ENCODE measurements at places on chromosomes 13 and 19.

DNA sequence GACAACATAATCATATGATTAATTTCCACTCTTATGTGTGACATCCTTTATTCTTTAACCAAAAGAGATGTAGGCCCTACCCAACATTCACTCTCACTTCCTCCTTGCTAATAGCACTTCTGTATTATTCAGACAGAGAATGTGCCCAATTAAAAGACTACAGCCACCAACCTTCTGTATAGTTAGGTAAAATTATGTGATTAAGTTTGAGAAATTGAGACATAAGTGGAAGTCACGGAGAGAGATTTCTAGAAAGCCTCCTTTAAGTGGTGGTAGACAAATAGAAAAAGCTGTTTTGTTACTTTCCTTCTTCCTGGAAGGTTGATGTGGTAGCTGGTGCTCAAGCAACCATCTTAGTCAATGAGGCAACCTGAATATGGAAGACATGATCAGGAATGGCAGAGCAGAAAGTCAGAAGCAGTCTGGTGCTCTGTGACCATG, 14.8 kb downstream of the EPSTI1 start:
- DNase-seq, result no peak

DNA sequence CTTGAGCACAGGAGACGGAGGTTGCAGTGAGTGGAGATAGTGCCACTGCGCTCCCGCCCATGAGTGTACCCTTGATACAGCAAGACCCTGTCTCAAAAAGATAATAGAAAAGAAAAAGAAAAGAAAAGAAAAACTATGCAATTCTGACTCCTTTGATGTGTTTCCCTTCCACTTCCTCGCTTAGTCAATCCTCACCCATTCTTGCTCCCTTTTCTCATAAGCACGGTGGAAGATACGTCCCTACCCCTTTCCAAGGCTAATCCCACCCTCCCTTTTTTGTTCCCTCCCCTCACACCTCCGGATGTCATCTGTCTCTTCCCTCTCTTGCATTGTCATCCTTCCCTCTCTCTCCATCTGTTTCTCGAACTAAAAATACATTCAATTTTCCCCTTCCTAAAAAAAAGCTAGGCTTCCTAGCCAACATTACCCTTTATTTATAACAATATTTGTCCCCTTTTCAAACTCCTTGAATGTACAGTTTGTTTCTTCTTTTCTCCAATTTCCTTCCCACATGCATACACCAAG, 40.5 kb upstream of the ITM2B start:
- no peak for DNase-seq

DNA sequence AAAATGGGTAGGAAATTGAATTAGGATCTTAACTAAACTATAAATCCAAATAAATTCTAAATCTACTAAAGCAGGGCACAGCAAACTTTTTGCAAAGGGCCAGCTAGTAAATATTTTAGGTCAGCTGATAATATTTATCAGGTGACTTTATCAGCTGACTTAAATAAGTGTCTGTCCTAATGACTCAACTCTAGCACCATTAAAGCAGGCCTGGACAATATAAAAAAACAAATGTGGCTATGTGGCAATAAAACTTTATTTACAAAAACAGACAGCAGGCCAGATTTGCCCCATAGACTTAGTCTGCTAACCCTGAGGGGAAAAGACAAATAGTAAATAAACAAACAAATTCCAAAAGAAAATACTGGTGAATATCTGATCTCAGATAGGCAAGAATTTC, 27.7 kb upstream of the DOCK9 start:
- DNase-seq, result no peak

GRCh38 chr19:12991296-12991695, 4.0 kb upstream of the NFIX start:
- no peak for DNase-seq

DNA sequence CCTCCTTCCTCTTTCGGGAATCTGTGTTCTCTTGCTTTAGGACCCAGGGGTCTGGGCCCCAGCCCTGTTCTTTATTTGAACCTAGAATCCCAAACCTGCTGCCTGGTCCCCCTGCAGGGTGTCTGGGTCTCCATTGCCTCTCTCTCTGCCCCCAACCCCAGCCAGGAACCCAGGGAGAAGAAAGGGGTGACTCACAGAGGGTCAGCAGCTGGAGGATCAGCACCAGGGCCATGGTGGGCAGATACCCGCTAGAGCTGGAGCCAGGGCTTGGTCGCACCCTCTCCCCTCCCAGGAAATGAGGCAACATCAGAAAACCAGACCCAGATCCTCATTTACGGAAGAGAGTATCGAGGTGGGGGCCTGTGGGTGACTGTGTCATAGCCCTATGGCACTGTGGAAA, at the start of gene OSCAR:
Gene OSCAR, minus strand, starts transcription at position 243 of the 400 bp plus-strand sequence. Its CDS starts 11 bp downstream, at position 232.
- DNase-seq, result no peak

DNA sequence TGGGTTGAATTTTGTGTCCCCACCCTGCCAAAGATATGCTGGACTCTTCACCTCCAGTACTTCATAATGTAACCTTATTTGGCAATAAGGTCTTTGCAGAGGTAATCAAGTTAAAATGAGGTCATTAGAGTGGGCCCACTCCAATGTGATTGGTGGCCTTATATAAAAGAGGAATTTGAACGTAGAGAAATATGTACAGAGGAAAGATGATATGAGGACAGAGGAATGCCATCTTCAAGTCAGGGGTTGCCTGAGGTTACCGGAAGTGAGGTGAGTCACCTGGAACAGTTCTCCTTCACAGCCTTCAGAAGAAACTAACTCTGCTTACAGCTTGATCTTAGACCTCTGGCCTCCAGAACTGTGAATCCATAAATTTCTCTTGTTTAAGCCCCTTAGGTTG, 69.9 kb downstream of the GPC5 start:
- no peak for DNase-seq

- no peak for DNase-seq
Measured at GRCh38 chr19:4473011-4473762, 1.1 kb downstream of the HDGFL2 start.

DNA sequence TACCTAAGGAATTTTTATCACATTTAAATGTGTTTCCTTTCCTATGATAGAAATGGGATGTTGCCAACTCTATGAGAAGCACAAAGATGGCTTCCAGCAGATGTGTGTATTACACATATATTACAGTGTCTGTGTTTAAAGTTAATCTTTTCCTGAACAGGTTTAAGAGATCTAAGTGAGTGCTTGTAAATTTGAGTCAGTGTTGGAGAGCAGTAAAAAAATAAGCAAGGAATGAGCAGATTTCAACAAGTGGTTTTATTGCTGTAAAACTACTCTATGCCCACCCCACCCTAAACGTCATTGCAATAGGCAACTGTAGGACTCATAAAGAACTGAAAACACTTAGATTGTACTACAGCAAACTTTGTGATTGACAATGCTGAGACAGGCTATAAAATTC, 248.7 kb downstream of the KLF5 start:
- no peak for DNase-seq

GRCh38 chr19:40489882-40490230, 23.1 kb downstream of the SPTBN4 start:
- no peak for DNase-seq

DNA sequence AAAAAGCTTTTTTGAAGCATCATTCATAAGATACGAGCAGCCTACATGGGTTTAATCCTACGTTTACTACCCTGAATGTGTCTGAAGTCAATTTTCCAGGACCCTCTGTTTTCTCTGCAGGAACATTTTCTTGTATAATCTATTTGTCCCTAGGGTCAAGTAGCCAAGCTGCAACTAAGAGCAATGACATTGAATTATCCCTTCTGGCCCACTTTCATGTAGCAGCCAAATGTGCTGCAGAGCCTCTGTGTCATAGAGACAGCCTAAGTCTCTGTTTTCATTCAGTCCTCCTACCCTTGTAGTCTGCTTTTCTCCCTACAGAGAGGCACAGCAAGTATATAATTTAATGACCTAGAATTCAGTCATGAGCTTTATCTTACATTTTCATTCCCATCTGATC, 82.1 kb downstream of the ZAR1L start:
- no peak for DNase-seq

DNA sequence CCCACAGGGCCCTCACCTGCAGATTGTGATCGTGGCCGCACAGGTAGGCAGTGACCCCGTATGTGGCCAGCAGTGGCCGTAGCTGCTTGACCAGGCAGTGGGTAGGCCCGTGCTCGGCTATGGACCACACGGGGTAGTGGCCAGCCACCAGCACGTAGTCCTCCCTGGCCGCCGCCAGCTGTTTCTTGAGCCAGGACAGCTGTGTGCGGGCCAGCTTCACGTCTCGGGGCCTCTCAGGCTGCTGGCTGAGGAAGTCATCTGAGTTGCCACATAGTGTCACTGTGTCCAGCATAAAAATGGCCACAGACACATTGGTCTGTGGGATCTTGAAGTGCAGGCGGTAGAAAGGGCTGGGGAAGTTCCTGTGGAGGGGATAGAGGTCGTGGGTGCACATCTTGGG, 1.2 kb downstream of the ACP5 start:
- no peak for DNase-seq

DNA sequence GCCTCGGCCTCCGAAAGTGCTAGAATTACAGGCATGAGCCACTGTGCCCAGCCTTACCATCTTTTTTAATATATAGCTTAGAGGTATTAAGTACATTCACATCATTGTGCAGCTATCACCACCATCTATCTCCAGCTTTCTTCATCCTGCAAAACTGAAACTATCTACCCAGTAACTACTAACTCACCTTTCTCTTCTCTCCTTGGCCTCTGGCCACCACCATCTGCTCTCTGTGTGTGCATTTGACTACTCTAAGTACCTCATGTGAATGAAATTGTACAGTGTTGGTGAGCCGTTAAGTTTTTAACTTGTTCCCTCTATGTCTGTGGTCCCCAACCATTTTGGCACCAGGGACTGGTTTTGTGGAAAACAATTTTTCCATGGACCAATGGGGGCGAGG, 56.1 kb downstream of the CDK8 start:
- no peak for DNase-seq

DNA sequence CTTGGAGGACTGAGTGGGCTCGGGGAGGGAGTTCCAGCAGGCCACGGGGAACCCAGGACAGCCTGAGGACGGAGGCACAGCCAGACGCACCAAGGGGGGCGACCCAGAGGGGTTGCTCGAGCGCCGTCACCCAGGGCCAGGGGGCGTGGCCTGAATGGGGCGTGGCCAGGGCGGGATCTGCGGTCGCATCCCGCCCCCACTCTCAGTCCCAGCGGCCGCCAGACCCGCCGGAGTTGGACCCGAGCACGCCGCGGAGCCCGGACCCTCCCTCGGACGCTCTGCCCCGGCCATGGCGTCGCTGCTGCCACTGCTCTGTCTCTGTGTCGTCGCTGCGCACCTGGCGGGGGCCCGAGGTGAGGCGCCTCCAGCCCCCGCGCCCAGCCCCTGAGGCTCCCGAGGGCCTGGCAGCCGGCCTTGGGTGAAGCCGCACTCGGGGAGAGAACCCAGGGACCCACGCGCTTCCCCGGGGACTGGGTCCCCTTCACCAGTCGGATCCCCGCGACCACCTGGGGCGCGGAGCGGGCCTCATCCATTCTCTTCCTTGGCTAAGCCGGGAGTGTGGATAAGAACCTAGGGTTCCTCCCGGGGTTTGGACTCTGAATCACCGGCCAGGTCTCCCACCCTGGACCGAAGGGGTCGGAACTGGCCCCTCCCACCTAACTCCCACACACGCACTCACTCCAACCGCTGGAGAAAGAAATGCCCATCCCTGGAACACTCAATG, at the start of gene CILP2:
Gene CILP2, plus strand, starts transcription at position 205 of the 724 bp plus-strand sequence. Its CDS starts 85 bp downstream, at position 290.
- DNase-seq, result no peak

DNA sequence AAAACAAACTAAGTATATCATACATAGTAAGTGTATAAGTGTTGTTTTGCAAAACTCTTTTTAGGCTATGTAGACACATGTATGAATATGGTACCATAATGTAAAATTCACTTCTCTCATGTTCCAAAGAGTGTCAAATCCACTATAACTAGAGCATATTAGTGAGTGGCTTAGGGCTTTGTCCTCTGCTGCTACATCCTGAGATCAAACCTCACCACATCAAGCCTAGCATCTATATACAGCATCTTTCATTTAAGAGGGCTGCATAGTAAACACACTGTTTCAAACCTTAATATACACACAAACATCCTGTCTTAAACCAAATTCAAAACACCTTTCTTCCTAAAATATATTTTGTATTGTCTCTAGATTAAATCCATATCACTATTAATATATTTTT, 38.7 kb downstream of the ELF1 start:
- DNase-seq, result no peak

DNA sequence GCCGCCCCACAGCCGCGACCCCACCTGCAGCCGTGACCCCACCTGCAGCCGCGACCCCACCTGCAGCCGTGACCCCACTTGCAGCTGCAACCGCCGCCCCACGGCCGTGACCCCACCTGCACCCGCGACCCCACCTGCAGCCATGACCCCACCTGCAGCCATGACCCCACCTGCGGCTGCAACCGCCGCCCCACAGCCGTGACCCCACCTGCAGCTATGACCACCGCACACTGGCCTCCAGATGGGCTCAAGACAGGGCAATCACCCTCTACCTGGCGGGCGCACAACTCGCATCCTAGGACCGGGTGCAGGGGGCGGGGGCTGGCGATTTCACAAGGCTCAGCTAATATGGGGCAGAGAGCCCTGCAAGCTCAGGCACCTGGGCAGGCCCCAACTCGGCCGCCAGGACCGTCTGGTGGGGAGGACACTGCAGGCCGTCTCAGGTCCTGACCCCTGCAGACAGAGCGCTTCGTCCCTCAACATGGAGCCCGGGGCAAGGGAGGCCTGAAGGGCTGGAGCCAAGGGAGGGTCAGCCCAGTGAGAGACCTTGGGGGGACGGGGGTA, 15.1 kb downstream of the SBNO2 start:
- no peak for DNase-seq

- DNase-seq, result no peak
Measured at GRCh38 chr13:41916173-41916954, 44.5 kb downstream of the VWA8 start.

DNA sequence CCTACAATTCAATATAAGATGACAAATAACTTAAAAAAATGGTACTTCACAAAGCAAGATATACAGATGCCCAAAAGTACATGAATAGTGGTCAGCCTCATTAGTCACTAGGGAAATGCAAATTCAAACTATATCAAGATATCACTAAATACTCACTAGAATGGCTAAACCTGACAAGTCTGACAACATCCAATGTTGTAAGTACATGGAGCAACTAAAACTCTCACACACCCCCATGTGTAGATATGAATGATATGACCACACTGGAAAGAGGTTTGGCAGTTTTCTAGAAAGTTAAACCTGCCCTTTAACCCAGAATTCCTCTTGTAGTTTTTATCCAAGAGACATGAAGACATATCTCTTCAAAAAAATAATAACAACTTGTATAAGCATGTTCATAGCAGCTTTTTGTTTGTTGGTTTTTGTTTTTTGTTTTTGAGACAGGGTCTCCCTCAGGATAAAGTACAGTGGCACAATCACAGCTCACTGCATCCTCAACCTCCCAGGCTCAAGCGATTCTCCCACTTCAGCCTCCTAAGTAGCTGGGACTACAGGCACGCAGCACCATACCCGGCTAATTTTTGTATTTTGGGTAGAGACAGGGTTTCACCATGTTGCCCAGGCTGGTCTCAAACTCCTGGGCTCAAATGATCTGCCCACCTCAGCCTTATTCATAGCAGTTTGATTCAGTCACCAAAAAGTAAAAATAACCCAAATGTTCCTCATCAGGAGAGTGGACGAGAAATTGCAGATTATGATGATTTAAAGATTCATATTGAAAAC, 55.1 kb downstream of the RFX2 start:
- no peak for DNase-seq
